Ovary (tissue), 10 donors: ENCODE measurements at places on chromosomes 2 and 18. TPM values are rescaled to one million over a fixed set of nuclear protein-coding genes. Genes with fewer than 3 reads are reported as not detected.

The DUSP2 gene
- total RNA-seq = 111 TPM

The EFHD1 gene
- total RNA-seq = 14.8 TPM

The PPM1G gene
- total RNA-seq = 27.2 TPM

The CRYGC gene
- total RNA-seq = not detected

The IL36B gene
- total RNA-seq = not detected

The GRB14 gene
- 5.1 TPM for total RNA-seq

The ZNF512 gene
- total RNA-seq = 50.6 TPM

The TPO gene
- not detected for total RNA-seq

The SCN3A gene
- 0.41 TPM for total RNA-seq

The VSNL1 gene
- 2.1 TPM for total RNA-seq

The KCNK3 gene
- total RNA-seq = 5.2 TPM

The CYS1 gene
- total RNA-seq = 16.3 TPM

The IKZF2 gene
- 6.4 TPM for total RNA-seq

The RAMP1 gene
- 29.4 TPM for total RNA-seq

The MAP3K19 gene
- 1.5 TPM for total RNA-seq

The TNFRSF11A gene
- 2.3 TPM for total RNA-seq

The MYO5B gene
- total RNA-seq = 3.3 TPM

The ADD2 gene
- 6.2 TPM for total RNA-seq

The PROKR1 gene
- not detected for total RNA-seq

The VAMP8 gene
- total RNA-seq = 5.9 TPM

The CNTNAP5 gene
- total RNA-seq = not detected

The LONRF2 gene
- 37.8 TPM for total RNA-seq

The REG3A gene
- total RNA-seq = not detected

The ZNF532 gene
- 62.8 TPM for total RNA-seq

The CERKL gene
- total RNA-seq = not detected

The MAL gene
- 1.6 TPM for total RNA-seq

The STEAP3 gene
- 4.8 TPM for total RNA-seq

The IL37 gene
- total RNA-seq = not detected

The VWC2L gene
- total RNA-seq = not detected

The PIKFYVE gene
- 19.2 TPM for total RNA-seq

The ABCB11 gene
- total RNA-seq = not detected

The CD207 gene
- 0.40 TPM for total RNA-seq
